ENCODE measurements at places on chromosomes 16 and 17.

- DNase-seq = no peak
Observed at GRCh38 chr17:45398800-45399199, 33.9 kb downstream of the ARHGAP27 start.

DNA sequence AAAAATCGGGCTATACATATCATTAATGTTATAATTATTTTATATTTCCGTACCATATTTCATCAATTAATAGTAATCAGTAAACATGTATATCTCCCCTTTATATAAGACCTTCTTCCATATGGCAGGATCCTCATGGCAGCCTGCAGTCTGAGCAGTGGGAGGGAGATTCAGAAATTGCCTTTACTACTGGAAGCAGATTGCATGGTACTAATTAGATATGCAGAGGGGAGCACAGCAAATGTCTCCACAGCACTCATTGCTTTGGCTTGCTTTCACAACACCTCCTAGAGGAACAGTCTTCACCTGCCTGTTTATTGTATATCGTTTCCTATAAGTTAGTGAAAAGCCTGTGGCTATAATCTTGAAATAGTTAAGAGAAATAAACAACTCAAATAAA is 585.8 kb upstream of the GOT2 start:
- no peak for DNase-seq

- peak; percentile 47 for DNase-seq
Observed at GRCh38 chr17:80720610-80721577, 176.3 kb downstream of the RPTOR start.

- DNase-seq = no peak
Observed at GRCh38 chr17:9566067-9566466, 9.6 kb downstream of the STX8 start.

GRCh38 chr16:1487395-1488053 is 1.2 kb downstream of the PTX4 start:
- no peak for DNase-seq

DNA sequence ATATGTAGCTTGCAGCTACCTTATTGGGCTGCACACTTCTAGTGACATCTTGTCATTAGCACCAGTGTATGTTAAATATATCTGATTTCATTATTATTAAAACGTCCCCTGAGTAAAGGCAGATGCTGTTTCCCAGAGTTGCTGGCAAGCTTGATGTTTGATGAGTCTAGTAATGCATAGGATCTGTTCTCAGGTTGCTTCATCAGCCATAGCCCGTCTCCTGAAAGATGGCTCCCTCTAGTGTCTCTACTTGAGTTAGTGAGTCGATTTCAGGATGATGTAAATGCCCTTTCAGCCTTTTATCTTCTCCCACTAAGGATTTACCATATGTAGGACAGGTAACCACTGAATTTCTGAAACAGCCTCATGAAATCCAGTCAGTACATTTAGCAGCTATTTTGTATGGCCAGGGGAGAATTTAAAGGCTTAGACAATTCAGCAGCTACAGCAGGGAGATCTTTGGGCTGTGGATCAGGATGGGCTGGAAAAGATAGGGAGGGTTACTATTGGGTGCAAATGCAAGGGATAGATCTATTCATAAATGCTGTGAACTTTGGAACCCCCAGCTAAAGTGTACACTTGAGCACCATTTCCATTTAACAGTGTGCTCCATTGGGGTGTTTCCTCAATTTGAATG is 376.3 kb downstream of the CNTNAP4 start:
- no peak for DNase-seq

DNA sequence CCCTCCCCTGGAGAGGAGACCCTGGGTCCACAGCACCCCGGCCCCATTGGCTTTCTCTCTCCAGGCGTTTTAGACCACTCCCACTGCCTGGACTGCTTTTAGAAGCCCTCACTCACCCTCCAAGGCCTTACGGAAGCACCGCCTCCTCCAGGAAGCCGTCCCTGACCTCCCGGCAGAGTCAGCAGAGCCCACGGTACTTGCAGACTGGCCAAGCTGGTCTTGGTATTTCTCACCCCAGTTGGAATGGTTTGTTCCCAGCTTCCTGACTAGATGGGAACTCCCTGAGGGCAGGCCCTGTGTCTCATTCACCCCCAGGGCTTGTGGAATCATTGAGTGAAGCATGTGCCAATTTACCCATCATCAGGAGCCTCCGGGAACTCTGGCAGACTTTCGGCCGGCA is 9.2 kb downstream of the SCGB1C2 start:
- DNase-seq = peak; percentile 1

DNA sequence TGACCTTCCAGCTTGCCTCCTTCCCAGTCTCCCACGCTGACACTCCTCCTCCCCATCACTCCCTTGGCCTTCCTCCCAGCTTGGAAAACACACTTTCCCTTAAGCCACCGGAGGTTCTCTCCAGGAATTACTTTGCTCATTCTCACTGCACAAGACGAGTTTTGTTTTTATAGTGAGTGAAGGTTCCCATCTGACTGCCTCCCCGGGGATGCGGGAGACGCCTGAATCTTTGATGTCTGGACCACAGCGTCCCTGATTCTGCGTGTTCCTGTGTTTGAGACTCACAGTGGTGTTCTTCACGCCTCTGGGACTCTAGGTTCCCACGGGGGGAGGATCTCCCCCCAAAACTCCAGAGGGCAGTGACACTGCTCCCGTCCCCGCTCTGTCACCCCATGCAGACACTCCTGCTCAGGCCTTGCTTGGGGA is 2.0 kb downstream of the DNAI2 start:
- DNase-seq = no peak

- no peak for DNase-seq
Observed at GRCh38 chr16:53936052-53936451, 232.1 kb downstream of the FTO start.

GRCh38 chr17:47009759-47010594 is 30.9 kb upstream of the RPRML start:
- no peak for DNase-seq

- no peak for DNase-seq
Observed at GRCh38 chr16:49562228-49562627, 188.6 kb downstream of the C16orf78 start.

DNA sequence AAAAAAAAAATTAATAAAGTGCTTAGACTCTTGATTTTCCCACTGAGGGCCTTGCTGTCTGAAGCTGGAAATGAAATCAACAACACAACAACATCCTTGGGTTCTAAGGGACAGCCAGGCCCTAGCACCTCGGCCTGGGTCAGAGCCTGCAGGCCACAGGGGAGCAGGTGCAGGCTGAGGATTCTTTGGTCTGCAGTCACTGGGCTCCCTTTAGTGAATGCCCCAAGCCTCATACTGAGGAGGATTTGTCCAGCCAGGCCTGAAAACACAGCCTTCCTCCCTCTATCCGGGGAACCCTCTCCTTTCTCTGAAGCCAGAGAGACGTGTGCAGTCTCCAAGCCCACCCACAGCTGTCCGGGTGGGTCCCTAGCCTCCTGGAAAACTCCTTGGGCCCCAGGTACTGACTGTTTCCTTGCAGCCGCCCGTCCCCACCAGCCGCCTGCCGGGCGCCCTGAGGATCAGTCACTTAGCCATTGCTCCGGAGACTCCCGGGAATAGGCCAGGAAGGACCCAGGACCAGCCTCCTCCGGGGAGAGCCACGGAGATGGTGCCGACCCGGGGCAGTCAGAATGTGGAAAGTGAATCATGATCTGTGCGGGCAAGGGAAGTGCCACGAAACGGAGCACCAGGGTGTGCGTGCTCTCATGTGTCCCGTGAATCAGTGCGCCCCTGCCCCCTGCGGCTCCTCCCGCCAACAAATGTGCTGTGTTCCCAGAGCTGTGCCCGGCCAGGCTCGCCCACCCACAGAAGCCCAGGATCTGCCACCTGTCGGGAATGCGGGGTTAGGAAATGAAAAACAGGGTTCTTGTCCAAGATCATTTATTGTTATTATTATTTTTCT is 91.0 kb downstream of the RTN4RL1 start:
- DNase-seq = no peak

DNA sequence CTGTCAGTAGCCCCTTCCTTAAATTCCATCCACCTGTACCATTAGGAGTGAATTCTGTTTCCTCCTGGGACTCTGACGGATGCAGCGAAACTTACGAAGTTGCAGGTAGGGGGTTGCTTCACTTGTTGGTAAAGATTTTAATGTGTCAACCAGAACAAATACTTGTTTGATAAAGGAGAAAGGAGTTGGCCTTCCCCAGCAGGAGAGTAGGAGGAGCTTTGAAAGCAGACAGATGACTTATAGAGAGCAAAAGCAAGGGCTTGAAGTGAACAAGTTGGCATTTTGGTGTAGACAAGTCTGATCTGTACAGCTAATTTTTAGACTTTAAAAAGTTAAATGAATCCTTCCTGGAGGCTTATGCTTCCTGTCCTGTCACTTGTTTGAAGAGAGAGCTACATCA is 38.1 kb upstream of the PMFBP1 start:
- DNase-seq = no peak

DNA sequence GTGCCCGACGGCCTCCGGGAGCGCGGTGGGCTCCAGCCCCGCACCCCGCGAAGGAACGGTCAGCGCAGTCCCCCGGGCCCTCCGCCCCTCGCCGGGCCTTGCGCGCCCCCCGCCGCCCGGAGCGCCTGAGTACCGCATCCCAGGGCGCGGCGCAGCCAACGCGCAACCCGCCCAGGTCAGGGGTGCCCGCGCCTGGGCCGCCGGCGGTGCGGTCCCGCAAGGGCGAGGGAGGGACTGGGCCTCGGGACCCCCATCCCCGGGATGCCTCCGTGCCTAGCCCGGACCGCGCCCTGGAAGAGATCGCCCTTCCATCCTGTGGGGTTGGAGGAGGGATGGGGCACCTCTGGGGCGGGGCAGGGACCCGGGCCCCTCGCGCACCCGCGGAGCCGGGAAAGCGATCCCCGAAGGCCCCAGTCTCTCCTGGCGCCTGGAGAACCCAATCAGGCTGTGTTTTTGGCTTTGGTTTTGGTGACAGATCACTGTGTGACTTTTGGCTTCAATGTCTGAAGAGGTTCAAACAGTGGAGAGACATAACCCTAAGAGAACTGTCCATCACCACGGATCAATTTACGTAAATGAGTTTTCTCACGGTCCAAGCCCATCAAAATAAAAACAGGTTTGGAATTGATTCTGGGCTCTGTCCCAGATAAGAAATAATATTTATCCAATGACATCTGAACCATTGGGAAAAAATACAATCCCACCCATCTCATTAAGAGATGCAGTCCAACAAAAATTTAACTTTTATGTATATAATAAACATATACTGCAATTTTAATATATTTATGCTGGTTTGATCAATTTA is 17.8 kb downstream of the ENPP7 start:
- no peak for DNase-seq

DNA sequence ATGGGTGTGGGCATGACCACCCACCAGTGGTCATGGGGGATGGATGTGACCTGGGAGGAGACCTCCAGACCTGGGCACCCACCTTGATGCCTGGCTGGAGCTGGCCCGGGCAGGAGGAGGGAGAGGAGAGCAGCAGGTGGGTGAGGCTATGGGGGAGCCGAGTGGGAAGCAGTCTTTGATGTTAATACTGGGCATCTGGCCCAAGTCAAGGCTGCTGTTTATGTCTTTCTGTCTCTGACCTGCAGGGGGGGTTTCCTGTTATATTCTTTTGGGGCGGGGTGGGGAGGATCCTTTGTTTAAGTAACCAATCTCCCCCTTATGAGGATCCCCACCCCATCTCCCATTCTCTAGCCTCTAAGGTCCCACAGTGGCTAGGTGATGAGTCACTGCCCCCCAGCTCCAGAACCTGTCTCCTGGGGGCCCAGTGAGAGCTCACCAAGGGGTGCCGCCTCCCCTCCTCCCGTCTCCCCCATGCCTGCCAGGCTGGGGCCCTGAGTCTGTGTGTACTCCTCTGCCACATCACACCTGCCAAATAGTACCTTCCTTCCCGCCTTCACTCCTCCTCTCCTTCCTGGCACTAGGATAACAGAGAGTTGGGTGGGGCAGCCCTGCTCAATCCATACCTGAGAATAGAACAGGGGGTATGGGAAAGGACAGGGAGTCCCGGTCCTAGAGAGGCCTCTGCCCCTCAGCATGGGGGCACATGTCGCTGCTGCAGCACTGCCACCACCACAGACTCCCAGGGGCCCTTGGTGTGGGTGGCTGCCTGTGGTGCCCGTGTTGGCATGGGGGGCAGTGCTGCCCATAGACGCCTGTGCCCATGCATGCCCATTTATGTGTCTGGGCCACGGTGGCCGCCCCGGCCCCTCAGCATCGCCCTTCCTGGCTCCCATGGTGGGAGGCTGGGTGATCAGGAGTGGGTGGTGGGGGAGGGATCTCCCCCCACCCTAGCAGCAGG is 7.3 kb downstream of the THRA start:
- DNase-seq = no peak

DNA sequence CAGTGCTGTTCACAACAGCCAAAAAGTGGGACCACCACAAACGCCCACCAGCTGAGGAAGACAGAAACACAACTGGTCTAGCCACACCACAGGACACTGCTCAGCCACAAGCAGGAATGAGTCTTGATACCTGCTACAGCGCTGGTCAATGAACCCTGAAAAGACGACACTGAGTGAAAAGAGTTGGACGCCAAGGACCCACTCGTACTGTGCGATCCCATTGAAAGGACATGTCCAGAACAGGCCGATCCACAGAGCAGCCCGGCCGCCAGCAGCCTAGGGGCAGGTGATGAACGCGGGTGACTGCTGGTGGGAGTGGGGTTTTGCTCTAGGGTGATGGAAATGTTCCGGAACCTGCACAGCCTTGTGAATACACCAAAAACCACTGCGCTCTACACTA is 10.6 kb upstream of the SLC38A8 start:
- no peak for DNase-seq

DNA sequence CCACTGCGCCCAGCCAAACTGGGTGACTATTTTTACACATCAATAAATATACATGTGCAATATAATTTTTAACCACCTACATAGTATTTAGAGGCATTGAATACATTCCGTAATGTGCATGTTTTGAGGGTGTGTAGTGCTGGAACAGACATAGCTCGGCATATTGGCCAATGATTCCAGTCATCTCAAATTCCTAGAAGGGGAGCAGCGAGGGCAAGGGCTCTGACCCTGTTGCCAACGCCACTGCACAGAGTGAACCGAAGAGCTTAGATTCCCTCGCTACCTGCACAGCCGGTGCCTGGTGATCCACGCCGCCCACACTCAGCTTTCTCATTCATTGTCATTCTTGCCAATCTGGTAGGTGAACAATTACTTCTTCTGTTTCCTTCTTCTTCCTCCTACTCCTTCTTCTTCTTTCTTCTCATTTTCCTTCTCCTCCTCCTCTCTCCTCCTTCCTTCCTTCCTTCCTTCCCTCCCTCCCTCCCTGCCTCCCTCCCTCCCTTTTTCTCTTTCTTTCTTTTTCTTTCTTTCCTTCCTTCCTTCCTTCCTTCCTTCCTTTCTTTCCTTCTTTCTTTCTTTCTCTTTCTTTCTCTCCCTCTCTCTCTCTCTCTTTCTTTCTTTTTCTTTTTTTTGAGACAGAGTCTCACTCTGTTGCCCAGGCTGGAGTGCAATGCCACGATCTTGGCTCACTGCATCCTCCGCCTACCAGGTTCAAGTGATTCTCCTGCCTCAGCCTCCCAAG is 26.3 kb upstream of the ATP2A3 start:
- no peak for DNase-seq

- DNase-seq = no peak
Observed at GRCh38 chr16:24253192-24253591, 2.9 kb upstream of the CACNG3 start.

GRCh38 chr17:80414508-80414802 is 512 bp upstream of the ENDOV start:
- no peak for DNase-seq

GRCh38 chr16:89621698-89622409 is 8.4 kb downstream of the DPEP1 start:
- no peak for DNase-seq
